ENCODE measurements at places on chromosomes 13 and 19.

DNA sequence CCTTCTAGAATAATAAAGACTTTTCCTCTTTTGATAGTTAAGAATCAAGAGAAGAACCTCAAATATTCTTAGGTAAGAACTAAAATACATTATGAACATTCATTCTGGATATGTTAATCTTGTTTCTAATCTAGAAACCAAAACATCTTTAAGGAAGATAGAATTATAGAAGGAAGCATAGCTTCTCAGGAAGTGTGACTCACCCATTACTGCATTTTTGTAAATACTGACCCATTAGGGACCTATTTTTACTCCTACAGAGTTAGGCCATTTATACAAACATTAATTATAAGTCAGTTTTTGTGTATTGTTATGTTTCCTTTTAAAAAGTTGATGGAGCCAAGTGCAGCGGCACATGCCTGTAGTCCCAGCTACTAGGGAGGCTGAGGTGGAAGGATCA lies 147.1 kb downstream of the NUFIP1 start:
- DNase-seq = no peak

DNA sequence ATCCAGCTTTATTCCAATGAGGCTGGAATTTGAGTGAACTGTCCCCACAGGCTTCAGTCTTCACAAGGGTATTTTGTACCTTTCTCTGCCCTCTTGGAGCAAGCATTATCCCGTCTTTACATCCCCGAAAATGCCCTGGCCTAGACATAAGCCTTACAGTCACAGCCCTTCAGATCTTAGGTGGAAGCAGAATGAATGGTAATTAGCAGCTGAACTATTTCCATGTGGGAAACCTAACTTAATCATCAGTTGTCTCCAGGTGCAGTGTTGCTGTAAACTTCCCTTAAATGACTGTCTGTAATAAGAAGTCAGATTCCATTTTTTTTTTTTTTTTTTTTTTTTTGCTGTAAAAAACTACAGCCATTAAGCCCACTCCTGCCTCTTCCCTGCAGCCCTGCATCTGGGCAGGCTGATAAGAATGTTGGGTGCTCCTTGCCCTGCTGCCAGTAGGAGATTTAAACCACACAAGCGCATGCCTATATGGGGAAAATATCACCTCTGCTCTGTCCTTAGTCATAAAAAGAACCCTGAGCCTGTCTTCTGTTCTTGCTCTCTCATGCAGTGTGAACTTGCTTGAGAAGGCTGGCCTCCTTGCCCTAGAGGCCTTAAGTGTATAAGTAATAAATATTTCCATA lies 426.8 kb upstream of the SLITRK5 start:
- no peak for DNase-seq

DNA sequence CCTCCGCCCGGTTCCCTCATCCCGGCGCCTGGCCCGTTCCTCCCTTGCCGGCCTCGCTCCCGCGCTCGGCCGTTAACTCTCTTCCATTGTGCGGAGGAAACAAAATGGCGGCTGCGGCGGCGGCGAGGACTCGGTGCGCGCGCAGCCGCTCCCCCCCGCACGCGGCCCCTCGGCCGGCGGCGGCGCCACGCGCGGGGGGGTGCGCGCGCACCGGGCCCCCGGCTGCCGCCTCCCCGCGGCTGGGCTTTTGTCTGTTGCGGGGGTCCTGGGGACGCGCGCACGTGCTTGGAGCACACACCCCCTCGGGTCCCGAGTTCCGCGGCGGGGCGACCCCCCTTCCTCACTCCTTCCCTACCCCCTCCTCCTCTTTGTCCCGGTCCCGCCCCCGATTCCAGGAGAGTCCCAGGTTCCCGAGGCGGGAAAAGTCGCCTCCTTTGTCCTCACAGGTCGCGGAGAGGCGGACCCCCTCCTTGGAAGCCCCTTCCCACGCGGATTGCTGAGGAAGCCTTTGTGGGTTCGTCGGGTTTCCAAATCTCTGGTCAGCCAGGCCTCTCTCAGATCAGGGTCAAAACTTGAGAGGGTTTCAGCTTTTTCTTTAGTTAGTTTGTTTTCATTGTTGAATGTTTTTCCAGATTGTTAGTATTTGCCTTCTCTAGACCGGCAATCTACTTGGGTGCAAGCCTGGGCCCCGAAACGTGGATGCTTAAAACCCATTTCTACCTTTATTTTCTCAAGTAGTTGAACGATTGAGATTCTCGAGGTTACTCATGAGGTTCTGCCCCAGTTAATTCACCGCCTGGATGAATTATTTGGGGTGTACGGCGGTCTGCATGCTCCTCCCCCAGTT lies 687 bp downstream of the ILF3 start:
- no peak for DNase-seq

DNA sequence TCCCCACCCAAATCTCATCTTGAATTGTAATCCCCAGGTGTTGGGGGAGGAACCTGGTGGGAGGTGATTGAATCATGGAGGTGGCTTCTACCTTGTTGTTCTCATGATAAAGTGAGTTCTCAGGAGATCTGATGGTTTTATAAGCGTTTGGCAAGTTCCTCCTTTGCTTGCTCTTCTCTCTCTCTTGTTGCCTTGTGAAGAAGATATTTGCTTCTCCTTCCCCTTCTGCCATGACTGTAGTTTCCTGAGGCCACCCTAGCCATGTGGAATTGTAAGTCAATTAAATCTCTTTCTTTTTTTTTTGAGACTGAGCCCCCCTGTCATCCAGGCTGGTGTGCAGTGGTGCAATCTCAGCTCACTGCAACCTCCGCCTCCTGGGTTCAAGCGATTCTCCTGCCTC lies 34.4 kb downstream of the VSTM1 start:
- no peak for DNase-seq

DNA sequence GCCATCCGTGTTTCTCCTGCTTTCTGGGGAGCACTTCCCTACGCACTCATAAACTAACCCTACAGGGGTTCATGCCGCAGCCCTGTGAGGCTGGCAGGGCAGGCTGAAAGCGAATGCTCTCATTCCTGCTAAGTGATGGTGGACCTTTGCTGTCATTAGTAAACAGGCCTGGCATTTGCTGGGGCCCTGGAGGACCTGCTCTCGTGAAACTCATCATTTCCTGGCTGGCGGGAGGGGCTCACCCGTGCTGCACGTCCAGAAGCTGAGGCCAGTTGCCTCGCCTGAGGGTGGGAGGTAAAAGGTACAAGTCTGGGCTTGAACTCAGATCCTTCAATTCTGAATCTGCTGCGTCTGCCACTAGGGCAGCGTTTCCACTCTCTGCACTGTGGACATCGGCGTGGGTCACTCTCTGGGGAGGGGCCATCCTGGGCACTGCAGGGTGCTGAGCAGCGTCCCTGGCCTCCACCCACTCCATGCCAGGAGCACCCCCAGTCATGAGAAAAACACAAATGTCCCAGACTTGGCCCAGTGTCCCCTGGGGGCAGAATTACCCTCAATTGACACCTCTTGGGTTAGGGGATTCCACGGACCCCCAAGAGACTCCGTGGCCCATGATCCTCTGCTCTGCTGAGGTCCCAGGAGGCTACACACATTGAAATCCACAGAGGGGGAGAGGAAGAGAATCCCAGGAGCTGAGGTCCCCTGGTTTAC lies 7.0 kb downstream of the MOB3A start:
- no peak for DNase-seq

DNA sequence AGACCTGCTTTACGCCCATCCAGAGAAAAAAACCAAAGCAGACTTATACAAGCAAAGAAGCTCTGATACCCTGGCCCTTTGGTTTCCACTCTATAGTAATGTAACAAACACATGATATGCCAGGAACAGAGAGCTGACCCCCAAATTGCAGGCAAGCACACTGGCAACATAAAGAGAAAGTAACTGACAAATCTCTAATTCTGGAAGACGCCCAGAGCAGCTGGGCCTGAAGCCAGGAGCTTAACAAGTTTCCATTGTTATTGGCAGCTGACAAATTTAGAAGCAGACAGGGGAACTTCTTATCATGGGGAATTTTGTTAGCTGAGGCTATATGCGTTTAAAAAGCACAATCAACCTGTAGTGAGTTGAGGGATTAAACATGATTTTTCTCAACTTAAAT lies 158.0 kb downstream of the DLEU7 start:
- no peak for DNase-seq

GRCh38 chr19:9075064-9075949 lies 11.6 kb upstream of the OR1M1 start:
- DNase-seq = peak; percentile 93

DNA sequence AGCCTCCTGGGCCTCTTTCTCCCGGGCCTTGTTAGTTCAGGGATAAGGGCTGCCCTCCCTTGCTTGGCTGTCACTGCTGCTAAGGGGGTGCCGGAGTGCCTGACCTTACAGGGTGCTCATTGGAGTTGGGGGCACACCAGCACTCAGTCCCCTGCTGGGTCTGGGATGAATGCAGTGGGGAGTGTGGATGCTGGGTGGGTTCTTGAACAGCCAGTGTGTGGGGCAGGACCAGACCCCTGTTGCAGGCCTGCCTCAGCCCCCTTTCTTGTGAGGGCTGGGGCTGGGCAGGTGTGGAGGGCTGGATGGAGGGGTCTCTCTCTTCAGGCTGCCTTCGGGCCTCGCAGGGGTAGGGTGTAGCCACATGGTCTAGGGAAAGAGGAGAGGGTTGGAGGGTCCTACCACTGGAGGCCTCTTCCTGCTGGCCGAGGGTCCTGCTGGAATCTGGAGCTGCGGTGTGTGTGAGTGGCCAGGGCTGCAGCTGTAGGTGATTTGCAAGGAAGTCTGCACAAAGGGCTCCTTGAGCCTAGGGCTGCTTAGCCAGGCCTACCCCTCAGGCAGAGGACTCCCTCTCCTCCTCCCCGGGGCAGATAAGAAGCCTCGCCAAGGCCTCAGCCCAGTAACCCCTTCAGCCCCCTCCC lies 3.2 kb downstream of the CEBPA start:
- no peak for DNase-seq

- DNase-seq = no peak
Observed at GRCh38 chr19:18160493-18160970, 7.6 kb downstream of the PIK3R2 start.

DNA sequence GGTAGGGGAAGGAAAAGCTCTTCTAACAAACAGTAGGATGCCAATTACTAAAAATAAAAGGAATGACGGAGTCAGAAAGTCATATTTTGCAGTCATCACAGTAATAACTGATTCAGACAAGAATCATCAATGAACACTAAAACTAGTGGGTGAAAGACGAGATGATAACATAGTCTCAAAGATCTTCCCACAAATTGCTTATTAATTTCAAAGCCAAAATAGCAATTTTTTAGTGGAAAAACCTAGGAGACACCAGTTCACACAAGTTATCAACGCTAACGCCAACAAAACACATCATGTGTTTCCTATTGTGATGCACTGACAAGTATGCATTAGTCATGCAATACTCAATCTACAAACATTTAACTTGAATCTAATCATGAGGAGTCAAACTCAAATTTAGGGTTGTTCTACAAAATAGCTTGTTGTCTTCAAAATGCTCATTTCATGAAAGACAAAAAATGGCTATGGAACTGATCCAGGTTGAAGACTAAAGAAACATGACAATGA lies 18.6 kb downstream of the ZNF233 start:
- no peak for DNase-seq

GRCh38 chr13:58566176-58566575 lies 934.6 kb downstream of the PCDH17 start:
- no peak for DNase-seq

DNA sequence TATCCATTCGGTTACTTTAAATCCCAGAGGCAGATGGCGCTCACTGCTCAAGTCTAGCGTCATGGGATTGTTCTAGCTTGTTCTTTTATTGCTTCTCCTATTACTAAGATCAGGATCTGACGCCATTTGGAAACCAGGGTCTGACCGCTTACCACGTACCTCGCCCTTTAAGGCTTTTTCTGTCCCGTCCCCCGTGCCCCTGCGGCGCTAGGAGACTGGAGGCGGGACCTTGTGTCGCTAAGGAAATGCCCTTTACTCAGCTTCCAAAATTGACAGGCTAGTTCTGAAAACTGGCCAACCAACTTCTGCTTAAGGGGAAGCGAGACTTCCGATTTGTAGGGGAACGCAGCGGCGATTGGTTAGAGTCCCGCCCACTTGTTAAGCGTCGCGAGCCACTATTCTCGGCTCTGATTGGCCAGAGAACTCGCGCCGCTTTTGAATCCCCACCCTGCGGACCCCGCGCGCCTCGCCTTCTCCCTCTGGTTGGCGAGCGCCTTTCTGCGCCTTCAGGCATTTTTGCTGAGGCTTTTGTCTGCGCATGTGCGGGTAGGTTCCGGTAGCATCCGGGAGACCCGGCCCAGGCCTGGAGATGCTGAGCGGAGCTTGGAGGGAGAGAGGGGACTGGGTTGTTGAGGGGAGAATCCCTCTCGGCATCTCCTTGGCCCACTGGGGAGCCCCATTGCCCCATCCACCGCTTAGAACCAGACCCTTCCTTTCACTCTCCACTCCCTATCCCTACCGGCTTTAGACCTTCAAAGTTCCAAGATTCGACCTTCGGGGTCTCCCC lies 3.9 kb upstream of the C19orf84 start:
- DNase-seq = peak; percentile 98

- DNase-seq = no peak
Observed at GRCh38 chr13:110113284-110113764, 193.6 kb downstream of the COL4A1 start.

GRCh38 chr19:33728141-33728540 lies 68.5 kb upstream of the KCTD15 start:
- no peak for DNase-seq

- DNase-seq = no peak
Observed at GRCh38 chr19:15810335-15810734, 5.1 kb downstream of the OR10H1 start.

DNA sequence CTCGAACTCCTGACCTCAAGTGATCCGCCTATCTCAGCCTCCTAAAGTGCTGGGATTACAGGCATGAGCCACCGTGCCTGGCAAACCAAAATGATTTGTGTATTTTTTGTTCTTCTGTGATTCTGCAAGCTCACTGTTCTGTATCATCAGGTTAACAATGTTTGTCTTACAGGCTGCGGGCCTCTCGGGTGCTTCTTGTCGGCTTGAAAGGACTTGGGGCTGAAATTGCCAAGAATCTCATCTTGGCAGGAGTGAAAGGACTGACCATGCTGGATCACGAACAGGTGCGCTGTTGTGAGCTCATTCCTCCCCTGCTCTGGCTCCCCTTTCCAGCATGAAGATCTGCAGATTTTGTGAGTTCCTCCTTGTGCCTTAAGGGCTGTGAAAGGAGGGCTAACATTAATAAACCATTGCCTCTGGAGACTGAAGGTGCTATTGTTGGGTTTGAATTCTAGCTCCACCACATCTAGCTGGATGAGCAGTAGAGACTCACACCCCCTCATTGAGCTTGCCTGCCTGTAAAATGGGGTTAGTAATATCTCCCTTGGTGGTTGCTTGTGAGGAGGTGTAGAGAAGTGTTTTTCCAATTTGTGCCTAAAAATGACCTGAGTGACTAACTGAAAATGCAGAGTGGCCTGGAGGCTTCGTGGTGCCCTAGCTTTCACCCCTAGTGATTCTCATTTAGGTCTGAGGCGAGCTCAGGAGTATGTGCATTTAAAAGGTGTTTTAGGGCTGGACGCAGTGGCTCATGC lies 12.9 kb downstream of the SAE1 start:
- no peak for DNase-seq

GRCh38 chr19:13195678-13196077 lies 45.5 kb downstream of the IER2 start:
- no peak for DNase-seq
